ENCODE measurements at places on chromosomes 16 and 17.

GRCh38 chr16:86598607-86599565, 20.5 kb downstream of the FOXL1 start:
- DNase-seq, result no peak

DNA sequence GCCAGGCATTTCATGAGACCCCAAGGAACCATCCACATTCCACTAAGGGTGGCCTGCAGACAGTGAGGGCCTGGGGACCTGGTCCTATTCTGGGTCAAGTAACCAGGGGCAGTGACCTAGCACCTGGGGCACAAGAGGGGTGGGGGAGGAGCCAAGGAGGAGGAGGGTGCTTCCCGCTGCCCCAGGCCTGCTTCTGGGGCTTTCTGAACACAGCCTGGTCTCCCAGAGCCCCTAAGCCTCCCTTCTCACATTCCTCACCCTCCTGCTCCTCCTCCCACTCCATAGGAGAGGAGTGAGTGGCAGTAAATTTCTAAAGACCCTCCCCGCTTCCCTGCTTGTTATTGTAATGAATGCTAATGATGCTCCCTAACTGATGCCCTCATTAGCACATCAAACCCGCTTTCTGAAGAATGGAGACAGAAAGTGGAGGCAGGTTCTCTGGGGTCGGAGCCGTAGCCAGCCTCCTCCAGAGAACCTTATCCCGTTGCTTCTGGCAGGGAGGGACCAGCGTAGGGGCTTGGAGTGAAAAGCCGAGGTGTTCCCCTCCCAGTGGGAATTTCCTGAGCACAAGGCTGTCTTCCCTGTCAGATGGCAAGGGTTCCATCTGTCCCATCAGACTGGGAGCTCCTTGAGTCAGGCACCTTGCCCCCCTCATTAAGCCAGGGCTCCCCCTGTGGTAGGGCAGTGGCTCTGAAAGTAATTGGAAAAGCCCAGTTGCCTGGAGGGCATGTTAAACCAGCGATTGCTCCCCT, 3.7 kb upstream of the SRCIN1 start:
- no peak for DNase-seq

DNA sequence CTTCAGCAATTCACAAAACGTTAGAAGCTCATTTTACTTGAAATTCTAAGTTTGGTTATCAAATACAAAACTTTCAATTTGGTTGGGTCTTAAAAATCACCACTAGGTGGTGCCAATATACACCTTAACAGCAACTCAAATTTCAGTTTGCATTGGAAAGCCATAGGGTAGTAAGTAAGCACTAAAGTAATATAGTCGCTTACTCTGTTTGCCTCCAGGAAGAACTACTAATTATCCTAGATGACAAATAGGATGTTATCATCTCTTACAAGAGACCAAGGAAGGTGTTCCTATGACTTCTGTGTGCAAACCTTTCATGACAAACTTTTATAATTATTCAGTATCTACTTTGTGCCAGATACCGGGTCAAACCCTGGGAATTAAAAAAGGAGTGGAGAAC, 93.3 kb downstream of the MYO1D start:
- DNase-seq, result no peak

DNA sequence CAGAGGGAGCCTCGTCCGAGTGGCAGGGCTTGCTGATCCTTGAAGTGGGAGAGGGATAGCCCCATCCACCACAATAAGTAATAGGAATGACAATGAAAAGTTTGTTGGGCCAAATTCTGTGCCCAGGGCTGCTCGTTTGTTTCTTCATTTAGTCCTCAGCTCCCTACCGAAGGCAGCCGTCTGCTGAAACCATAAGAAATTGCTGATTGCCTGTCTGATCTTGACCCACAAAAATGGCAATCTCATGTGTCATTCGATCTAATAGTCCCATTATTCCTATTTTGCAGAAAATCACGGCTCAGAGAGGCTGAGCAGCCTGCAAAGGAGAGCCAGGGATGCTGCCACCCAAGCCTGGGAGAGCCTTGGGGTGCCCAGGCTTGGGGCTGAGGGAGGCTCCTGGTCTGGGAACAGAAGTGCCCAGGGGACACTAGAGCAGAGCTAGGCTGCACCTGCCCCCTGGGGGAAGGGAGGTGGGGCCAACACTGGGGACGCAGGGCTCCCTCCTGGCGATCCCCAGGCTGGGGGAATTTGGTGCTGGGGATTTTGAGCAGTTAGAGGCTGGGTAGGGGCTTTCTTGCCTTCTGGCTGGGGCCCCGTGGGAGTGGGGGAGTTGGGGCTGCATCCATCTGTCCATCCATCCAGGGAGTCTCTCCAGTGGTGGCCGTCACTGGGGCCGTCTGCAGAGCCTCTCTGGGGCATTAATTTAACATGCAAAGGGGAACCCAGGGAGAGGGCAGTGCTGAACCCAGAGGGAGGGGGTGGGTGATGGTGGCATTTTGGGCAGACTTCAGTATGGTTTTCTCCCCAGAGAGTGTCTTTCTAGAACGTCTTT, 53.5 kb downstream of the SOCS1 start:
- DNase-seq, result no peak

DNA sequence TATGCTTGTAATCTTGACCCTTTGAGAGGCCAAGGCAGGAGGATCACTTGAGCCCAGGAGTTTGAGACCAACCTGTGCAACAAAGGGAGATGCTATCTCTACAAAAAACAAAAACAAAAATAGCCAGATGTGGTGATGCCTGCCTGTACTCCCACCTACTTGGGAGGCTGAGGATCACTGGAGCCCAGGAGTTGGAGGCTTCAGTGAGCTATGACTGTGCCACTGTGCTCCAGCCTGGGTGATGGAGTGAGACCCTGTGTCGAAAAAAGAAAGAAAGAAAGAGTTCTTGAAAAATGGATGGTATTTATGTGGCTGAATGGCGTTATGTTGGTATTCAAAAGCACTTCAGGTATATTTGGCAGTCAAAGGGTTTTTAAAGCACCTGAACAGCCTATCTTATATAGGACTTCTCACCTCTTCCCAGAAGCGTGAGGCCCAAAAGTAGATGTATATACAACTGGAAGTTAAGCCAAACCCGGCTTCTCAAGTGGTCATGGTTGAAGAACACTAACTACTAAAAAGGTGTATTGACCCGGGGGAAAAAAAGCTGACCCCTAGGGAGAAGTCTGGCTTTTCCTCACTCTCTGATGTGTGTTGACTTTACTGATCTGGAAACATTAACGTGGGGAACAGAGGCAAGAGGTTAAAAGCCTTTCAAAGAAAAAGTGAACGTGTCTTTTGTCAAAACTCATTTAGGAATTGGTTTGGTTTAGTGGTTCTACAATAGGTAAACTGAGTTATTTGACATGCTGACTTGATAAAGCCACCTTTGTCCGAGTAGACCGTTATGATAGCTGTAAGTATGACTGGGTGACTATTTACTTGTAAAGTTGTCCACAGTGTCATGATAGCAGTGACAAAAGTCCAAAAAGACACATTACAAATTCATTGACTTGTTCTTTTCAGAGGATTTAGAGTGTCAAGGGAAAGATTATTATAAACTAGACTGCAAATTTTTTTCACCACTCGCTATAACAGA, 183.4 kb downstream of the IRX3 start:
- no peak for DNase-seq

GRCh38 chr17:40063187-40063771, 514 bp downstream of the THRA start:
- peak; percentile 88 for DNase-seq

GRCh38 chr17:28227316-28228108, 91.5 kb upstream of the TMEM97 start:
- DNase-seq, result peak; percentile 91

GRCh38 chr17:43212641-43213490, 1.2 kb downstream of the TMEM106A start:
- DNase-seq, result no peak

- no peak for DNase-seq
These were observed 148.7 kb downstream of the KCNJ2 start for GRCh38 chr17:70318051-70318450.

- no peak for DNase-seq
These were observed 1.0 kb downstream of the EIF1 start for GRCh38 chr17:41689497-41690299.

DNA sequence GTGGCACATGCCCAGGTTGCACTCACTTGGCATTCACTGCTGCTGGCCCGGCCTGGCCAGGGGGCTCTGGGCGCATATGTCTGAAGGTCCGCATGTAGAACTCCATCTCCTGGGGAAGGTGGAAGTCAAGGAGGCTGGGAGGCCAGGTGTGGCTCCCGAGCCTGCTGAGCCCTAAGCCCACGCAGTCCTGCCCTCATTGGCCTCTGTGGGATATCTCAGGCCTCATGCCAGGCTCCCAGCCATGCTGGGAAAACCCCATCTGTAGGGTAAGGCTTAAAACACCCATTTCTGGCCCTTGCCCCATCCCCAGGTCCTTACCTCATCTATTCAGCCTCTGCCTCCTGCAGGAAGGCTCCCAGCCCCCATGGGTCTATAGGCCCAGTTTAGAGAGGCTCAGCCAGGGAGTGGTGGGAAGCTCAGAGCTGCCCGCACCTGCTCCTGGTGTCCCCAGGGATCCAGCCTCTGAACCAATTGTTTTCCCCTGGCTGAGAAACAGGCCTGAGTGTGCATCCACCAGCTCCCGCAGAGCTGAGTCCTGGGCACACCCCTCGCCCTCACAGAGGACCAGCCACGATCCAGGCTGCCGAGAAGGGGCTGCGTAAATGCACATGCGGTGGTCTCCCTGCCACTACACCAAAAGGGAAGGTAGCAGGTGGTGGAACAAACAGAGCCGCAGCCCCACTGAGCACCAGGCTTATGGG, 2.3 kb upstream of the TPPP3 start:
- peak; percentile 65 for DNase-seq

GRCh38 chr17:69501591-69502468, 87.3 kb downstream of the MAP2K6 start:
- no peak for DNase-seq

- DNase-seq, result no peak
These were observed 9.9 kb downstream of the C17orf67 start for GRCh38 chr17:56823848-56824247.

DNA sequence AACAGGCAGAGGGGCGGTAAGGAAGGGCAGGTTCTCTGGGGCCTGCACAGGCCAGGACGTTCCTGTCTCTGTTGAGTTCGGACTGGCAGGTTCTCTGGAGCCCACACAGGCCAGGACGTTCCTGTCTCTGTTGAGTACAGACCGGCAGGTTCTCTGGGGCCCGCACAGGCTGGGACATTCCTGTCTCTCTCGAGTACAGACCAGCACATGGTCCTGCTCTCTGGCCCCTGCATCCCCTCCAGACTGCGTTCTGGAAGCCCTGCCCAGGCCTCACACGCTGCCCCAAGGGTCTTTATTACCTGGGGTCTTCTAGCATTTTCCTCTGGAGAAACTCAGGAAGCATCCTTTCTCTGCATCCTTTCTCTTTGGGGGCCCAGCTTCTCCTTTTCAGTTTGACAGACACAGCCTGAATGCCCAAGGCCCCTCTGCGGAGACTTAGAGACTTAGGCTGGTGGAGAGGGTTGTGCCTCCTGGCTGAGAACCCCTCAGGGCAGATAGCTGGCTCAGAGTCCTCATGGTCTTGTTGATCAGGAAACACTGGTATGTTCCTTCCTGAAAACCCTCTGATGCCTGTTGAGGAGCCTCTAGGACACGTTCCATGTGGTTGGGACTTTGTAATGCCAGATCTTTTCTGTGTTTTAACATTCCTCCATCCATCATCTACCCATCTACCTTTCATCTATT, 18.0 kb upstream of the GSE1 start:
- no peak for DNase-seq

GRCh38 chr16:25256695-25257469, 763 bp downstream of the ZKSCAN2 start:
- no peak for DNase-seq

DNA sequence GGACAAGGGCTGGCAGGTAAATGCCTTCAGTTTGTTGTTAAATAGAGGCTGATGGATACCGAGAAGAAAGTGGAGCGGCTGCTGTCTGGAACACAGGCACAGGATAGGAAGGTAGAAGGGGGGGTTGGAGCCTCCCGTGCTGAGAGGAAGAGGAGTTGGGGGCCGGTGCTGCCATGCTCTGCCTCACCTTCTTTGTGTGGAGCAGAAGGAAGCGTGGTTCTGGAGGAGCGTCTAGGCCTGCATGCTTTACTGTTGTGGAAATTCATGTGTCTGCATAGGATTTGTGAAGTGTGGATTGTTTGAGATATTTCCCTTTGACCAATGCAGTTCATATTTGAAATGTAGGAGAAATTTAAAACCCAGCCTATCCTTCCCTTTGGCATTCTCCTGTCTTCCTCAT, 52.3 kb downstream of the FOXK2 start:
- DNase-seq, result no peak

DNA sequence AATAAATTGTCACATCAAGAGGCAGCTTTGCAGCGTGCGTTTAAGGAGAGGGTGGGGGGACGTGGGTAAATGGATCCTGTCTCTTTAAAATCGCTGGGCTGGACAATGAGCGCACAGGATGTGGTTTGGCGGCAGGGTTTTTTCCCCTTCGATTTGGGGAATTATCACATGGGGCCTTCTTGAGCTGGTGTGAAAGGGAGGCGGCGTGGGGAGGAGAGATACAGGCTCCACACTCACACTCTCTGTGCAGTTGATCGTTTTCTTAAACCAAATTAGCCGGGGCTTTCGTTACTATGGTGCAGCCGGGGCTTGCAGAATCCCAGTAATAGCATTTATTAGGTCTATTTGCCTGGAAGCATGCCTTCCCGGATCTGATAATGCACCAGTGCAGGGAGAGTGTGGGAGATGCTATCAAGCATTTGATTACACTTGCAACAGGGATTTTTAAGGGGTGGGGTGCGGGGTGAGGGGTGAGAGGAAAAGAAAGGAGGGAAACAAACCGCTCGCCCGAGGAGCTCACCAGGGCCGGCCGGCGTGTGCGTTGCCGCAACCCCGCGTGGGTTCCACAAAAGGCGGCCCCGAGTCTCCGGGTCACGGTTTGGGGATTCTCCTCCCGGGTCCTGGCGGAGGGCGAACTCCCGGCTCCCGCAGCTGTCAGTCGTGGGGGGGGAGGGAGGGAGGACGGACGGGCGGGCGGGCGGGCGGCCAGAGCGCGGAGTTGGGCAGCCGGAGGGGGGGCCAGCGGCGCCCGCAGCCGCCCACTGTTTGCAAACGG, 58.8 kb upstream of the GSE1 start:
- peak; percentile 81 for DNase-seq

DNA sequence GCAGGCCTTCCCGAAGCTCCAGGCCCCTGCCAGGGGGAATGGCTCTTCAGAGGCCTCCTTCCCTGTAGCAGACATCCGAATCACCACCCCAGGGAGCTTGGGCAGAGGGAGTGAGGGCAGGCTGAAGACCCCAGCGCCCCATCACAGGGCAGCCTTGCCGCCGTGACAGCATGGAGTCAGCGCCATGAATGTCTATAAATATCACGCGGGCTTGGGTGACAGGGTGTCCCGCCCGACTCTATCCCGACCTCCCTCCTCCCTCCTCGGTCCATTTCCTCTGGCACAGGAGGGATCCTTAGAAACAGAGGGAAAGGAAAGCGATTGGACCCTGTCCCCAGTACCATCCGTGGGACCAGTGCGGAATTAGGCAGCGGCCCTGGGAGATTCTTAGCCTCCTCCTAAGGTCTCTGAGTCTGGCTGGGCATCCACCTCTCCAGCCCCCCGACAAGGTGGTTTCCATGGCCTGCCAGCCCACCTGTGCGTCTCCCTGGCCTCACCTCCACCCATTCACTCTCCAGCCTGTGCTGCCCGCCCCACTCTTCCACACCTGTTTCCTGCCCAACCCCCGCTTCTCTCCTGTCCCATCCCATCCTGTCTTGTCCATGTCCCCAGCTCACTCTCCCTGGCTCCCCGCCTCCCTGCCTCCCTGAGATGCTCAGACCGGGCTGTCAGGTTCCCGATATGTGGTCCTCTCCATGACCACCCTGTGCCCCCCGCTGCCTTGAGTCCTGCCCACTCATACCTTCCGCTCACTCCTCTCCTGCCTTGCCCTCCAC, 5.1 kb downstream of the ATP2A1 start:
- no peak for DNase-seq

- no peak for DNase-seq
These were observed 188.7 kb downstream of the MAF start for GRCh38 chr16:79411805-79412204.

Measured in upper lobe of right lung (tissue), 1 donor.